ENCODE measurements at places on chromosomes 3 and 15. TPM values are rescaled to one million over a fixed set of nuclear protein-coding genes. Genes with fewer than 3 reads are reported as not detected.

Gene FNDC3B
- 140 TPM for total RNA-seq

Gene C3orf22
- total RNA-seq, result under 0.01 TPM

Gene WNT7A
- total RNA-seq, result not detected

Gene GOLGA6L26
- total RNA-seq, result not detected

Gene RBP2
- not detected for total RNA-seq

Gene GOLGA6B
- total RNA-seq, result not detected

Gene SEMA3F
- total RNA-seq, result 2.1 TPM

Gene OCA2
- total RNA-seq, result 5.7 TPM

Gene SLC30A4
- total RNA-seq, result 8.9 TPM

Gene PIF1
- 2.1 TPM for total RNA-seq

Gene MCTP2
- 2.1 TPM for total RNA-seq

Gene GOLGA8T
- not detected for total RNA-seq

Gene BOC
- total RNA-seq, result 28.7 TPM

Gene IL5RA
- total RNA-seq, result not detected

Gene IQCF5
- total RNA-seq, result not detected

Gene CEP19
- 2.6 TPM for total RNA-seq

Gene DLL4
- 11.5 TPM for total RNA-seq
